NCI-H2227 treated with DMSO at 0.1 percent for 48 hours (cell line): ENCODE measurements at places on chromosomes 12 and 14.
A peak's percentile ranks its signal among the peaks of the same experiment; 100 is the strongest.

- DNase-seq, result no peak
These were observed 47.4 kb downstream of the SUSD6 start for GRCh38 chr14:69658664-69659261.

DNA sequence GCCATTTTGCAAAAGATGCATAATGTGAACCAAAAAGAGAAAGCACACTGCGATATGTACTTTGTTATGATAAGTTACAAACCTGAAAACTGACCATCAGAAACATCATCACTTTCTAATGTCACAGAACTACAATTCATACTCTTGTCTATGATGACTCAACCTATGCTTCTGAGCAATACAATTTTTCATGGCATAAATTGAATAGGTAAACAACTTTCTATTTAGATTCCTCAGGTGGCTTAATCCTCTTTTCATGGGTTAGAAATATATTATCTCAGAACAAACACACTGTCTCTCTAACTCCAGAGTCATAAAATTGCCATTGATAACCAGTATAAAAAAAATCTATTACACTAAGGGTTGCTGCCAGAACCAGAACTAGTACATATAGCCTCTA, 1715.0 kb upstream of the FLRT2 start:
- no peak for DNase-seq

DNA sequence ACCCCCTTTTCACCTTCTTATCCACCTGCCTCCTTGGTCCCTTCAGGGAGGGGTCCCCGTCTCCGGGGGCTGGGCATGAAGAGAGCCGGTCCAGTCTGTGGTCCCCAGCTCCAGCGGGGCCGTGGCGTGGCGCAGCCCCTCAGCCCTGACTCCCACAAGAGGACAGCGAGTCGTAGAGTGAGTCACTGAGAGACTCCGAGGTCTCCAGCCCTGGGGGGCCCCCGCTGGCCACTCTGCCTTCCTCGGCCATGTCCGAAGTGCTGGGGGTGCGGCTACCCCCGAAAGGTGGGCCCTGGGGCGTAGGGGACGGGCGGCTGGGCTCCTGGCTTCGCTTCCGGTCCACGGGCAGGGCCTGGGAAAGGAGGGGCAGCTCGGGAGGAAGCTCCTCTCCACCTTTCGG, 36.5 kb downstream of the NCKAP5L start:
- no peak for DNase-seq

DNA sequence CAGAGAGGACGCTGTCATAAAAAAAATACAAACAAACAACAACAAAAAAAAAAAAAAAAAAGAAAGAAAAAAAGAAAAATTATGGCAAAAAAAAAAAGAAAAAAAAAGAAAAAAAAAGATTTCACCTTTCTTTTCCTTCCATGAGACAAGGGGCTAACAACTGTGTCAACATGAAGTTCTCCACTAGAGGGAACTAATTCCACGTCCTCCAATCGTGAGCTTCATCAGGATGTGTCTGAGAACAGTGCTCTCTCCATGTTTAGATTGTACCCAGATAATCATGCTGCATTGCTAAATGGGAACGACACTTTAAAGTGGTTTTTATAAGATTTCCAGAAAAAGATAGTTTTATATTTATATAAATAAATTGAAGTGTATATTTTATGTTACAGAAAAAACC, 96.2 kb upstream of the PTPRB start:
- DNase-seq, result peak; percentile 50

- no peak for DNase-seq
These were observed 8.9 kb downstream of the DDHD1 start for GRCh38 chr14:53144244-53144643.
